ENCODE measurements at places on chromosomes 16 and 17.

DNA sequence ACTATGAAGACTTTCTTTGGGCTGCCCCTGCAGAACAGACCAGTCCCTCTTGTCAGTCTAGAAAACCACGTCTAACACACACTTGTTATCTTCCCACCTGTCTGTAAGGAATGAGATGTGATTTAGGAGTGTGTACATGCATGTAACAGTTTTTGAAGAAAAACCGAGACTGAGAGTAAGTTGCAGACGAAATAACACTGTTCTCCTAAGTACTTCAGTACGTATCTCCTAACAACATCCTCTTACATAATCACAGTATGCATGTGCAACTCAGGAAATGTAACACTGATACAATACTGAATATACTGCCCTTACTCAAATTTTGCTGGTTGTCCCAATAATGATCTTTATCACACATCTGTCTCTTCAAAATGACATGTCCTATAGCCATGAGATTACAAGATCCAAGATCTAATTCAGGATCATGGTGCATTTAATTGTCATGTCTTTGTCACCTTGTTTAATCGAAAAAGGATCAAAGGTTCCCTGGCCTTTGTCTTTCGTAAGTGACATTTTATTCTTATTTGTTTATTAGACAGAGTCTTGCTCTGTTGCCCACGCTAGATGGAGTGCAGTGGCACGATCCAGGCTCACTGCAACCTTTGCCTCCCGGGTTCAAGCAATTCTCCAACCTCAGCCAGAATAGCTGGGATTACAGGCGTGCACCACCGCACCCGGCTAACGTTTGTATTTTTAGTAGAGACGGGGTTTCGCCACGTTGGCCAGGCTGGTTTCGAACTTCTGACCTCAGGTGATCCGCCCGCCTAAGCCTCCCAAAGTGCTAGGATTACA, 25.6 kb downstream of the CREBBP start:
- DNase-seq, result no peak

GRCh38 chr17:63517825-63518534, 5.2 kb upstream of the KCNH6 start:
- DNase-seq, result no peak

DNA sequence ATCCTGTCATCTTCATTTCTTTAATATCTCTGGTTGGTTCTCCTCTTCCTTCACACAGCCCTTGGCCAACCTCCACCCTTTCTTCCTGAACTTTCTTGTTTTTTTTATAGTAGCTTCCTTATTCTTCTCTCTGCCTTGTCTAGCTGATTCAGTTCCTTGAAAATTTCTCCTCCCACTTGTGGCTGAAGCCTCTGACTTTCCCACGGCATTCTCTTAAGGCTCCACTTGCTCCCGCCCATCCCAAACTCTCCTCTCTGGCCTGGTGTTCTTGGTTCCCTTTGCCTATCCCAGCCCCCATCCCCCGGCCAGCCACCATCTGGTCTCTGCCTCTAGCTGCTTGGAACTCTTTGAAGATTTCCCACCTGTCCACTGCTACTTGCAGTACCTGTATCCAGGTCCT, 29.1 kb downstream of the NLRP1 start:
- no peak for DNase-seq

DNA sequence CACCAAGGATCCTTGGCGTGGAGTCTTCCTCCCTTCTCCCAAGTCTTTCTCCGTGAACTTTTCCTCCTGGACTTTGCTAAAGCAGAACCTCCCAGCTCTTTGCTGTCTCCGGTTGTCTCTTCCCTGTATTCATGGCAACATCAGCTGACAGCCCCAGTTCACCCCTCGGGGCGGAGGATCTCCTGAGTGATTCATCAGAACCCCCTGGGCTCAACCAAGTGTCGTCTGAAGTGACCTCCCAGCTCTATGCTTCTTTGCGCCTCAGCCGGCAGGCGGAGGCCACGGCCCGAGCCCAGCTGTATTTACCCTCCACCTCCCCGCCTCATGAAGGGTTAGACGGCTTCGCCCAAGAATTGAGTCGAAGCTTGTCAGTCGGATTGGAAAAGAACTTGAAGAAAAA, 943 bp downstream of the CNTROB start:
- DNase-seq, result peak; percentile 13
